ENCODE measurements at places on chromosomes 7 and 10. TPM values are rescaled to one million over a fixed set of nuclear protein-coding genes. Genes with fewer than 3 reads are reported as not detected.

GRCh38 chr7:80829527-80829926 is 89.3 kb downstream of the SEMA3C start:
- no peak for DNase-seq

- no peak for DNase-seq
Observed at GRCh38 chr10:80252296-80252887, 37.1 kb downstream of the MAT1A start.

Gene UTF1
- polyA plus RNA-seq: not detected

GRCh38 chr10:528173-529165 is 161.0 kb downstream of the DIP2C start:
- no peak for DNase-seq

DNA sequence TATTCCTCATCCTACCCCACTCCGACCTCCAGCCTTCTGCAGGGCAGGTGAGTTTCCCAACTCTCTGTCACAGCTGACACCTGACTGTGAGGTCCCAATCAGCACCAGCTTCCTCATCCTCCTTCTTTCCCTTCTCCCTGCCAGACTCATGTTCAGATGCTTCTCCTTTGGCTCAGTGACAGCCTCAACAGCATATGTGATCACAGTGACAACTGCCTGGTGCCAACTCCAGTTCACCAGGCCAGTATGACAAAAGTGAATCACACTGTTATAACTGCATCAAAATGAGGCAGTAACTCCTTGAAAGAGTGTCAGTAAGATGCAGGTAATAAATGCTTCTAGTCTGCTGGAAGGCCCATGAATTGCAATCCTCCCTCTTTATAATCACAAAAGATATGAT is 46.8 kb upstream of the NFE2L3 start:
- no peak for DNase-seq

Gene GPER1
- polyA plus RNA-seq: 13.9 TPM

GRCh38 chr7:92133133-92133736 is 1.0 kb downstream of the CYP51A1 start:
- DNase-seq: no peak

DNA sequence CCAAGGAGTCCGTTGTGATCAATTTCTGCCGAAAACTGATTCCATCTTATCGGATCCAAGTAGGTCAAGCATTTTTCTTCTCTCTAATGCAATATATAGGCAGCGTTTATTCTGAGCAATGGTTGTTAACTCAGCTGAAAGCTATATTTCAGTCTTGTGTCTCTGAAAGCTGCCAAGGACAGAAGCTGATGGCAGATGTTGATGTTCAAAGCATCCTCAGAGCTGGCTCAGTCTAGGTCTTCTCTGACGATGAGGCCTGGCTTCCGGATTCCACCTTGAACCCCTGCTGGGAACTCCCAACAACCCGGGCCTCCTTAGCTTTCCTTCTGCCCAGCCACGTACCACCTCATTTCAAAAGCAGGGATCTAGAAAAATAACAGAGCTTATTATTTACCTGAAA is 863.6 kb downstream of the NRG3 start:
- DNase-seq: no peak

Gene SCART1
- not detected for polyA plus RNA-seq

GRCh38 chr10:4024516-4025245 is 239.7 kb upstream of the KLF6 start:
- DNase-seq: no peak

DNA sequence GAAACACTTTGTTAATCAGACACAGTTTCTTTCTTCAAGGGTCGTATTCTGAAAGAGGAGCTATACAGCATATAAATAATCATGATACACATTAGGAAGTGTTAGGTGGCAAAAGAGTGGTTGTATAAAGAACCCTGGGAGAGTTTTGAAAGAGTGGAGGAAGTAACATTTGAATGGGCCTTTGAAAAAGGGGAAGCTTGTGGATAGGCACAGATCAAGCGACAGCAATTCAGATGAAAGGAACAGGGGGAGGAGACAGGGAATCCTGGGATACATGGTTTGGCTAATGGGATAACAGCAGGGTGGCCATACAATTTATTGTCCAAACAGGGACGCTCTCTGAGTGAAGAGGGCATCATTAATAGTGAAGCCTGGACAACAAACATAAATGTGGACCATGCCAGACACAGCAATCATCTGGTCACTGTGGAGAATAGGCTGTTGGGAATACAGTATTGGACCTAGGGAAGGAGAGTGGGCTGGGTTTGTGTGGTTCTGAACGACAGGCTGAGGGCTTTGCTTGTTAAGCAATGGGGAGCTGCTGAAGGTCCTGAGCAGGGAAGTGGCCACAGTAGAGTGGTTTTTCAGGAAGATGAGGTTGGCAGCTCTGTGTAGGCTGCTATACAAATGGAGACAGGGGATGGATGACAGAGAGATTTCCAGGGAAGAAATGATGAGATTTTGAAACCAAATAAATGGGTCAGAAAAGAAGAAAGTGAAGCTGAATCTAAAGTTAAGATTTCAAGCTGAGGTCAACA is 75.9 kb downstream of the ICA1 start:
- no peak for DNase-seq

Gene FAM241B
- polyA plus RNA-seq: not detected

- no peak for DNase-seq
Observed at GRCh38 chr7:13904689-13905088, 84.8 kb downstream of the ETV1 start.

- DNase-seq: no peak
Observed at GRCh38 chr7:46939558-46939957, 642.4 kb downstream of the TNS3 start.

- no peak for DNase-seq
Observed at GRCh38 chr7:102883098-102883860, 29.5 kb upstream of the LRRC17 start.

DNA sequence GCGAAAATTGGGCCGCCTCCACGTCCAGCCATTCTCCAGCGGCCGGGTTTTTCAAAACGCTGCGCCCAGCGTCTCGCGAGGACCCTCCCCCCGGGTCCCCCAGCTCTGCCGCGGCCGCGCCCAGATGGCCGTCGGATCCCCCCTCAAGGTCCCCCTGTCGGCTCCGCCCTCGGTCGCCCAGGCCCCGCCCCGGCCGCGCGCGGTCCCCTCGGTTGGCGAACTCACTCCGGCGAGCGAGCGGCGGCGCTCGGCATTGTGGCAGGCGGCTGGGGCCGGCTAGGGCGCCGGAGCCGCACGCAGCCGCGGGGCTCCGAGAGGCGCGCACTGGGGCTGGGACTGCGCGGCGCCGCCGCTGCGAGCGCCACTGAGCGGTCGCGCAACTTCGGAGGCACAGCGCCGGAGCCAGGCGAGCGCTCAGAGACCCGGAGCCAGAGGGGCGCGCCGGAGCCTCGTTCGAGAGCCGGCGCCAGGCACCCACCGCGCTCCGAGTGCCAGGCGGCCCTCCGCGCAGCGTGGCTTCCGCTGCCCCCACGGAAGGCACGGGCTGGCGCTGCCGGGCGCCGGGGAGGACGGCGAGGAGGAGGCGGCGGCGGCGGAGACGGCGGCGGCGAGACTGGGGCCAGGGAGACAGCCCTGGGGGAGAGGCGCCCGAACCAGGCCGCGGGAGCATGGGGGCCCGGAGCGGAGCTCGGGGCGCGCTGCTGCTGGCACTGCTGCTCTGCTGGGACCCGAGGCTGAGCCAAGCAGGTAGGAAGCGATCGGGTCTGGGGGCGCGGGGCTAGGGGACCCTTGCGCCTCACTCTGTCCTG is at the start of gene UNC5B:
UNC5B (plus strand) TSS at position 253 of the 809 bp plus-strand sequence; CDS start at position 669, 416 bp downstream.
- DNase-seq: peak; percentile 89

Gene C10orf67
- 0.15 TPM for polyA plus RNA-seq

- DNase-seq: no peak
Observed at GRCh38 chr7:28807396-28807994, 150.6 kb downstream of the TRIL start.

Gene OSBPL3
- polyA plus RNA-seq: 3.6 TPM

DNA sequence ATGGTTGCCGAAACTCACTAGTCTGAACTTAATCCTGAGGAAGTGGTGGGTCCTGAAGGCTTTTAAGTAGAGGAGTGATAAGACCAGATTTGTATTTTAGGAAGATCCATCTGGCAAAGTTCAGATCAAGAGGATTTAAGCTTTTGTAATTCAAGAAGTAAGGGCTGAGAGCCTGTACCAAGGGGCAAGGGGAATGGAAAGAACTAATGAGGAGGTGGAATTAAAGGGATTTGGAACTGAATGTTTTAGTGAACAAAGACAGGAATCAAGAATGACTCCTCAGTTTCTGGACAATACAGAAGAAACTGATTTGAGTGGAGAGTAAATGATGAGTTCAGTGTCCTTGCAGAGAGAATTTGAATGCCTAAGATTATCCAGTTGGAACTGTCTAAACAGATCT is 249.0 kb downstream of the C7orf25 start:
- no peak for DNase-seq

- DNase-seq: peak; percentile 31
Observed at GRCh38 chr7:66267249-66267648, 62.1 kb downstream of the TPST1 start.

Gene GALNT17
- polyA plus RNA-seq: 36.9 TPM

- peak; percentile 50 for DNase-seq
Observed at GRCh38 chr10:35675846-35676245, 33.8 kb upstream of the FZD8 start.

DNA sequence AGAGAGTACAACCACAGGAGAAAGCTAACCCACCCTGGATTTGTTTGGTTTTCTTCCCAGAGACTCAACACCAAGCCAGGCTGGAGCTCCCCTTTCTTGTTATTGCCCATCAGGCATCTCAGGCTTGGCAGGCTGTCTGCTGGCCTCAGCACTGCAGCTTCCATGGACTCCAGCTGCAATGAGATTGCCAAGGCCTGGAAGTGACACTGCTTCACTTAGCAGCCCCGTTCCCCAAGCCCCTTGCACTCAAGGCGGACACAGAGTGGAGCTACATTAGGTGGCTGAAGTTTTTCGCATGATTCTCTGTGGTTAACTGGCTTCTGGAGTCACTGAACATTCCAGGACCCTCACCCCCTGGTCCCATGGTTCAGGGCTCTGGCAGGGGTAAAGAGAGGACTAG is 163.1 kb upstream of the GDF10 start:
- DNase-seq: no peak

Gene VSTM4
- polyA plus RNA-seq: 44.2 TPM

DNA sequence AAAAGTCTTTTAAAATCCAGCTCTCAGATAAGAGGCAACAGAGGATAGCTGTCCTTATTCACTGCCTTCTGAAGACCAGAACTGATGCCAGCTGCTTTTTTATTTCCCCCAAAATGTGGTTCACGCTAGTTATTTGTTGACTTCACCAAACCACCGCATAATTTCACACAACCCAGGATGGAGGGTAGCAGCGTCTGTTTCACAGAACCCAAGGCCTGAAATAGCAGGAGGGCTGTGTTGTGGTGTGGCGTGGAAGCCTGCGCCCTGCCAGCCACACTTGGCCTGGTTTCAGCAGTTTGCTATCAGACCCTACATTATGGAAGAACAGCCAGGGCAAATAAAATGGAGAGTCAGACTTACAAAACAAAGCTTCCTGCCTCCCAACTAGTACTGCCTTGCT is 155.4 kb downstream of the DYNC1I1 start:
- DNase-seq: no peak

- no peak for DNase-seq
Observed at GRCh38 chr7:2876031-2876731, 32.1 kb upstream of the GNA12 start.

- DNase-seq: no peak
Observed at GRCh38 chr7:116632384-116632783, 39.6 kb upstream of the MET start.

DNA sequence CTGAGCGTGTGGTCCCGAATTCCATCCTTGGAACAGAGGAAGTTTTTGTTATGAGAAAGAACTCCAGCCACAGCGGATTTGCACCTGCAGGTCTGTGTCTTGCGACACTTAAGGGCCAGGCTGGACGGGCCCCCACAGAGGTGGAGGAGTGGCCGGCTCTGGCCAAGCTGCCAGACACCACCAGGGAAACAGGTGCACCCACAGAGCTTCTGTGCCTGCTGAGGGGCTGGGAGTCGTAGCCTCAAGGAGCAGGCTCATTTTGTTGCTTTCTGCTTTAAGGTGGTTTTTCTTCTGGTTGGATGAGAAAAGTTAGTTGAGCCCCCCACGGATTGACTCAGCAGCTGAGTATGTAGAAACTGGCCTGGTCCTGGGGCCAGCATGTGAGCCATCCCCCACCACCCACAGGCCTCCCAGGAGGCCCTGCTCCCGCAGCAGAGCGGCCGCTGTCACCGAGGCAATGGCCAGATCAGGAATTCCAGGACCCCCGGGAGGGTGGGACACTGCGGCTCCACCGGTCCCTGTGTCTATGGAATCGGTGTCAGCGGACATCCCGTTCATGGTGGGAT is 41.9 kb downstream of the NKX6-2 start:
- DNase-seq: no peak

GRCh38 chr10:59037018-59037389 is 139.4 kb upstream of the PHYHIPL start:
- DNase-seq: no peak

- no peak for DNase-seq
Observed at GRCh38 chr10:2980791-2981360, 86.5 kb upstream of the PFKP start.

Gene OPALIN
- not detected for polyA plus RNA-seq

Gene PKD1L1
- polyA plus RNA-seq: 0.26 TPM

GRCh38 chr10:101901340-101901739 is 57.7 kb upstream of the KCNIP2 start:
- DNase-seq: no peak

DNA sequence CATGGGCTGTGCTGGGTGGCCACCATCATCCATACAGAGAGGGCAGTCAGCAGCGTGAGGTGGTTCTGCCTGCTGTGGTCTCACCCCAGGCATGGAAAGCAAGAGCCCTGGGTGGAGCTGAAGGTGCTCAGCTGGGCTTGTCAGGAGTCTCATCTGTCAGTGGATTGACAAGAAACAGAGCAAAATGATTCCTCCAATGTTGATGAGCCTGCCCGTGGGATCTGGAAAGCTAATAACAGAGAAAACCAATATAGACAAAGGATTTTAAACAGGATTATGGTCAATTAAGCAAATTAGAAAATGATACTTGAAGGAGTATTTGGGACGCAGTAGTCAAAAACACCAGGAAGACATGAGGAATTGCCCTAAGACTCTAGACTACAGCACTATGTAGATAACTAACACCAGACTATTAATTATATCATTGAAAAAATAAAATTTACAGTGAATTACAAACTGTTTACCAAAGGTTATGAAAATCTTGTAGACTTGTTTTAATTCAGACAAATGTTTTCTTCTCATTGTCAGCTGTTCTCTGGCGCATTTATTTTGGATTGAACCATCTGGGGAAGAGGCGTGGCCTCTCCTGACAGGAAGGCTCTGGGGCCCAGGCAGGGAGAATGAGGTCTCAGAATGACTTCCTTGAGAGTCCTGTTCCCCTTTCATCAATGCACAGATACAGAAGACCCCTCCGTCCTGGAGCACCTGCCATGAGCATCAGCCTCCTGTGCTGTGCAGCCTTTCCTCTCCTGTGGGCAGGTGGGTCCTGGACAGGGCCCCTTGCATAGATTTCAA is 211.2 kb upstream of the PRSS58 start:
- no peak for DNase-seq

DNA sequence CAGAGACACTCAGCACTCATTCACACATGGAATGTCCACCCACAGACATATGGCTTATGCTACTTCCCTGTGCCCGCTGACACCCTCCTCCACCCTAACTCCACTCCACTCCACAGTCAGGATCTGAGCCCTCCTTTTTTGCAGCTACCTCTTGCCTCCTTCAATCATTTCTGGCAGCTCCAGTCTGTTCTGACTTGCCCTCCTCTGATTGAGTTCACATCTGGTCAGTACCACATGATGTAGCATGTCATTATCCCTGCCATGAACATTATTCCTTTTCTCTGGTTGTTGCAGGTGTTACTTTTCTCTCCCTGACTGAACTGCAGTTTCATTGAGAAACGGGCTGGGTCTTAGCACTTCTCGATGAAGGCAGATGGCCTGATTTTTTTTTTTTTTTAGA is 130.1 kb upstream of the EGR2 start:
- DNase-seq: no peak

Gene CREB5
- 64.4 TPM for polyA plus RNA-seq

Data from muscle of arm (tissue), 14 donors.